ENCODE measurements at places on chromosomes 16 and 17.

- DNase-seq: no peak
These were observed 2284.7 kb downstream of the TP53TG3F start for GRCh38 chr16:35744084-35744483.

DNA sequence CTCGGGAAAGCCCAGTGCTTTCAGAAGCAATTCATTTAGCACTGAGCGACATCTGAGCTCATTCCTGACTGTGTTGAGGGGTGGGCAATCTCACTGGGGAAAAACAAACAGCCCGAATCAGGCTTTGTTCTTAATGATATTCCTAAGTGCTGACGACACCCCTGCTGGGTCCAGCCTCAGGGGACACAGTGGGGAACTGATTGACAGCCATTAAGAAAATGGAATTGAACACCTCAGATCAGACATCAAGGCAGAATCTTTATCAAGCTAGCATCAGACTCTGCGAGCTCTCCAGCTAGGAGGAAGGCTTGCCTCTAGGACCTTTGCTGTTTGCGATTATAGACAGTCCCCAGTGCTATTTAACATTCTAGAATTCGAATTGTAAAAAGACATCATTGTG is 22.5 kb upstream of the LYRM9 start:
- DNase-seq: no peak

DNA sequence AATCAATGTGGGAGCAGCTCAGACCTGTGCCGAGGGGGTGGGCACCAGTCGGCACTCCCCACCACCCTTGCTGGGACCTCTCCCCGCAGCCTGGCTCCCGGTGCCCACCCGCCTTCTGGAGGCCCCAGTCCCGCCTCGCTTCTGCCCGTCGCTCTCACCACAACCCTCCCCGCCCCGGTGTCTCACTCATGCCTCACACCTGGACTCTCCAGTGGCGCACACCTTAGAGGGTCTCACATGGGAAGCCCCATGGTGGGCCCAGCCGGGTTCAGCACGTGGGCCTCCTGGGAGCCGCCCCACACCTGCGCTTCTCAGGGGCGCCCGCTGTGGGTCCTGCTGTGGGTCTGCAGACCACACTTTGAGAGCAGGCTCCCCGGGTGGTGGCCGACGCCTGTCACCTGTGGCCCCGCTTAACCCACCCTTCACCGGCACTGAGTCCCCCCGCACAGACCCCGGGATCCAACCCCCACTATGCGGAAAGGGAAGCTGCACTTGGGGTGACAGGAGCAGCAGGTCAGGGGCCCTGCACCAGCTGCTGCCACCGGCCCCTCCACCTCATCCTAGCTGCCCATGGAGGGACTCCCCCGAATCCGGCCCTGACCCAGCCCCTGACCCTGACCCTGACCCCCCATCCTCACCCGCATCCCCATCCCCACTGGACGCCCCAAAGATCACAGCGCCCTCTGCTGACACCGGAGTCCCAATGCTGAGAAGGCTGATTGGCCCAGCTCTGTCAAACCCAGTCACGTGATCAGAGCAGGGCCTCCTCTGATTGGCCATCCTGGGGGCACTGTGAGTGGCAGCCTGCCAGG is 27.4 kb upstream of the SLC38A10 start:
- DNase-seq: no peak

DNA sequence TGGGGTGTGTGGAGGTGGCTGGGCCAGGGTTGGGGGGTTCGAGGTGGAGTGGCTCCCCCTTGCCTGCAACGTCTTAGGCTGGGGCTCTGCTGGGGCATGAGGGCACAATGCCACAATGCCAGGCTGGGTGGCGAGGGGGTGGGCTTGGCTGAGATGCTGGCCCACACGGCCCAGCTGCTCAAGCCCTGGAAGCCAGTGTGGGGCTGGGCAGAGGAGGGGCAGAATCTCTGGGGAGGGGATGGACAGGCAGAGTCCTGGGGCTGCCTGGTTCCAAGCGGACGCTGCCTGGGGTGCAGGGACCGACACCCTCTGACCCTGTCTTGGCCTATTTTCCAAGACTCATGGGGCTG is 37.5 kb upstream of the SSTR5 start:
- no peak for DNase-seq

DNA sequence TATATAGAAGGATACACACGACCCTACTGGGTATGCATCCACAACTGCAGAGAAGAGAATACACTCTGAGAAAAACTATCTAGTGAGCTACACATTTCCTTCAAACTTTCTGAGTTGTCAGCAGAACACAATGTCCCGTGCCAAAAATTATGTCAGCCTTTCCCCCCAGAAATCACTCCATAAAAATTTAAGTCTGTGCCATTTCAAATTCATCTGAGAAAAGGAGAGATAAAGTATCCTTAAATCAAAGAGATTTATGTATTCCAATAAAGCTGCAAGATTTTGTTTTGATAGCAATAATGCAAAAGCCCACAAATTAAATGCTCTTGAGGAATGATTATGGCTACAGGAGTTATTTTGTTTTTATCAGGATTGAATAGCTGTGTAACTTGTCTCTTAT is 760.1 kb downstream of the CDH11 start:
- DNase-seq: no peak

GRCh38 chr16:67149276-67150046 is 1.3 kb downstream of the B3GNT9 start:
- no peak for DNase-seq

- DNase-seq: no peak
These were observed 132.0 kb downstream of the BRIP1 start for GRCh38 chr17:61731330-61731729.

GRCh38 chr17:13678841-13679240 is 77.1 kb upstream of the HS3ST3A1 start:
- no peak for DNase-seq

DNA sequence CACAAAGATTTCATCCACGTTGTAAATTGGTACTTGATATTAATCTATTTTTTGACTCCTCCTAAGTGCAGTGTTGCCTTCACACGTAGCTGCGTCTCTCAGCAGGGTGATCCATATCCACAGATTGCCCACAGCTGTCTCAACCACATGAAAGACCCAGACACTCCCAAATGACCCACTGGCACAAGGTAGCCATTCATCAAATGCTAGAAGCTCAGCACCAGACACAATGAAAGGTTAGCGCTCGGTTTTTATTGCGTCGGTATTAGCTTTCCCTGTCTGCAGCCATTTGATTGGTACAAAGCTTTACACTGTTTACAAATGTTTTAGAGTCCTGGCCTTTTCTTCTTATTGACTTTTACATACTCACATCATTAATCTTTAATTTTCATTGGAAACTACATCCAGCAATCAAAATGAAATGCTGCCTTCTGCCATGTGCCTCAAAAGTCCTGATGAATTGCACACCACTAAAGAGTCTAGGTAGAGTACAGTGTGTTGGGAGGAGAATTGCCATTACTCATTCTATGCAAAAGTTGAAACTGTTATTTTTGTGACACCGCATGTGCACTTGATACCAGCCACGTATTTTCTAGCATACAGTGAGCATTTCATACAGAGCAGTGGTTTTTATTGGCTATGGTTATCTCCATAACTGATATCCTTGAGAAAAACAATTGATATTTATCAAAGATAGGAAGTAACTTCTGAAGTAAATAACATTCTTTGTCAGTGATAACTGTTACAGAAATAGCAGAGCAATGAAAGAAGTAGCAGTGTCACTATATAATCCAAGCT is 127.3 kb upstream of the NUDT7 start:
- no peak for DNase-seq

GRCh38 chr17:43114151-43114552 is 11.0 kb downstream of the BRCA1 start:
- no peak for DNase-seq
